ENCODE measurements at places on chromosomes 16 and 17. TPM values are rescaled to one million over a fixed set of nuclear protein-coding genes. Genes with fewer than 3 reads are reported as not detected.

RND2 gene
- 1.3 TPM for total RNA-seq

DNA sequence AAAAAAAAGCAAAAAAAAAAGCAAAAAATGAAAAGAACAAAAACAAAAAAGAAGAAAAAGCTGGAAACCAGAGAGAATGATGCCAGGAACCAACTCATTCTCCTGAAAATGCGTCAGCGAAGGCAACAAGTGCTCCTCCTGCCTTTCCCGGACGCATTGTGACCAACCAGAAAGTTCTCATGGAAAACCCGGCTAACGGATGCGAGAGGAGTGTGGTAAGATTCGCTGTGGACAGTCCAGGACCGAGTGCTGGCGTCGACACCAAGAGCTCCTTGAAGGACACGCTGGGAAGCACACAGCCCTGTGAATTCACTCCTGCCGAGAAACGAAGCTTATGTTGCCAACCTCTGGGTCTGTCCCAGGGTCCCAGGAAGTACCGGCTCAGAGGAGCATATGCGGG is 43.4 kb downstream of the METRNL start:
- DNase-seq = no peak

GRCh38 chr17:79830763-79831264 is 8.4 kb downstream of the CBX4 start:
- no peak for DNase-seq

DNA sequence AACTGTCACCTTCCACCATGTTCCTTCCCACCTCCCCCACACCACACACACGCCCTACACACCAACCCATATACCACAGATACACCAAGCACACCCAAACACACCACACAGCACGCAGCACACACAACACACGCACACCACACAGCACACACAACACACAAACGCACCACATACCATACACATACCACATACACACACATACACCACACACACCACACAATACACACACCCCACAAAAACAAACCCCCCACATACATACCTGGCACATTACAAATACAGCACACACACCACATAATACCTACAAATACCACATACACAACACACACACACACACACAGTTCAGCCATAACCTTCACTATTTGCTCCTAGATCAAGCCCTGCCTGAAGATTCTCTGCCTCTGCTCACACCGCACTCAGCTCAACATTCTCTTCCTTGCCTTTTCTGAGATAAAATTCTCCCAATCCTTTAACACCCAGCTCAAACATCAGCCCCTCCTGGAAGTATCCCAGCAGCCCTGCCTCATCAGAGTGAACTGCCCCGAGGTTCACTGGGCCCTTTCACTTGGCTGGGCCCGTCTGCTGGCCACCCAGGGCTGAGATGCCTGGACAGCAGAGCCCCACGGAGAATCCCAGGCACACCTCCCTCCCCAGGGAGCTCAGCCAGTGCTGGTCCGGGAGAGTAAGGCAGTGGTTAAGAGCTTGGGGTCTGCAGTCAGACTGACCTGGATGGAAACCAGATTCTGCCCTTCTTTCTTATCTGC is 31.9 kb upstream of the CPNE2 start:
- DNase-seq = no peak

DNA sequence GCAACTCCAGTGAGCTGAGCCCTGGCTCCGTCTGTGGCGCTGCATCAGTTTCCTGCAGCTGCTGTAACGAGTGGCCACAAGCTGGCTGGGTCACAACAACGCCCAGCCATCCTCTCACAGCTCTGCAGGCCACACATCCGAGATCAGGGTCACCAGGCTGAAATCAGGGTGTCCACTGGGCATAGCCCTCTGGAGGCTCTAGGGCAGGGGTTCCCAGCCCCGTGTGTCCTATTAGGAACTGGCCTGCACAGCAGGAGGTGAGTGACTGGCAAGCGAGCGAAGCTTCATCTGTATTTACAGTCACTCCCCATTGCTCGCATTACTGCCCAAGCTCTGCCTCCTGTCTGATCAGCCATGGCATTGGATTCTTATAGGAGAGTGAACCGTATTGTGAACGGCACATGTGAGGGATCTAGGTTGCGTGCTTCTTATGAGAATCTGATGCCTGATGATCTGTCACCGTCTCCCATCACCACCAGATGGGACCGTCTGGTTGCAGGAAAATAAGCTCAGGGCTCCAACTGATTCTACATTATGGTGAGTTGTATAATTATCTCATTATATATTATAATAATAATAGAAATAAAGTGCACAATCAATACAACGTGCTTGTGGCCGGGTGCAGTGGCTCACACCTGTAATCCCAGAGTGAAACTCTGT is 176.5 kb downstream of the SEC14L1 start:
- no peak for DNase-seq

DNA sequence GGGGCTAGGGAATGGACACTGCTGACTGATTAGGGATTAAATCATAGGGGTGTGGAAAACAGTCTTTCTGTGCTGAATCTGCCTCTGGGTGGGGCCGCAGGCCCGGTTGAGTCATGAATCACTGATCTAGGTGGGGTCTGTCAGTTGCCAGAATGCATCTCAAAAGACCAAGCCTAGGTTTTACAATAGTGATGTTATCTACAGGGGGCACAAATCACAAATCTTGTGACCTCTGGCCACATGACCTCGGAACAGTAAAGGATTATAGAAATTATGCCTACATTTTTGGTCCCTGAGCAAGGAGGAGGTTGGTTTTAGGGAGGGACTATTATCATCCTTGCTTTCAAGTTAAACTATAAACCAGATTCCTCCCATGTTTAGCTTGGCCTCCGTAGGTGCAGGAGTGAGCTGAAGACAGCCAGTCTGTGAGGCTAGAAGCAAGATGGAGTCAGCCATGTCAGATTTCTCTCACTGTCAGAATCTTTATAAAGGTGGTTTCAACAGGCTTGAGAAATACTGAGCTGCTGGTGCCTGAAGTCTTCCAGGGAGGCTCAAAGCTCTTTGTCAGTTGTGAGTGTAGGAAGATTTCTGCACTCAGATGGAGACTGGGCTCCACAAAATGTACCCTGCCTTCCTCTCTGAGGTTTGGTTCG is 12.9 kb downstream of the GNGT2 start:
- no peak for DNase-seq

GRCh38 chr17:76139801-76140660 is 1.0 kb downstream of the FOXJ1 start:
- no peak for DNase-seq

DNA sequence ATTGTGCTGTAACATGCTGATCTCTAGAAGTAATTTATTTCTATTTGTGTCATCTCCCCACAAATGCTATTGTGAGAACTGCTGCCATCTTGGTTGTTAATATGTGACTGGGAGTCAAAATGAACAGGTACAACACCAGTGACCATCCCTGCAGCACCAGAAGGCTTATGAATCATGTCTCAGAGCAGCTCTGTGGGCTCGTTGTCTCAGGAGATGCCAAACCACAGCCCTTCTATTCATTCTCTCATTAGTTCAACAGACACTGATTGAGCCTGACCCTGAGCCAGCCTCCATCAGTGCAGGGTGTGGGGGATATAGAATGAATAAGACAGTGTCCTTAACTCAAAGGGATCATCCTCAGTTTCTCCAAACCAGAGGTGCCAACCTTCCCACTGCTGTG is 92.5 kb downstream of the UTP18 start:
- DNase-seq = no peak

SCNN1G gene
- total RNA-seq = not detected

- peak; percentile 21 for DNase-seq
Observed at GRCh38 chr16:86886651-86887050, 308.3 kb downstream of the FOXL1 start.

DNA sequence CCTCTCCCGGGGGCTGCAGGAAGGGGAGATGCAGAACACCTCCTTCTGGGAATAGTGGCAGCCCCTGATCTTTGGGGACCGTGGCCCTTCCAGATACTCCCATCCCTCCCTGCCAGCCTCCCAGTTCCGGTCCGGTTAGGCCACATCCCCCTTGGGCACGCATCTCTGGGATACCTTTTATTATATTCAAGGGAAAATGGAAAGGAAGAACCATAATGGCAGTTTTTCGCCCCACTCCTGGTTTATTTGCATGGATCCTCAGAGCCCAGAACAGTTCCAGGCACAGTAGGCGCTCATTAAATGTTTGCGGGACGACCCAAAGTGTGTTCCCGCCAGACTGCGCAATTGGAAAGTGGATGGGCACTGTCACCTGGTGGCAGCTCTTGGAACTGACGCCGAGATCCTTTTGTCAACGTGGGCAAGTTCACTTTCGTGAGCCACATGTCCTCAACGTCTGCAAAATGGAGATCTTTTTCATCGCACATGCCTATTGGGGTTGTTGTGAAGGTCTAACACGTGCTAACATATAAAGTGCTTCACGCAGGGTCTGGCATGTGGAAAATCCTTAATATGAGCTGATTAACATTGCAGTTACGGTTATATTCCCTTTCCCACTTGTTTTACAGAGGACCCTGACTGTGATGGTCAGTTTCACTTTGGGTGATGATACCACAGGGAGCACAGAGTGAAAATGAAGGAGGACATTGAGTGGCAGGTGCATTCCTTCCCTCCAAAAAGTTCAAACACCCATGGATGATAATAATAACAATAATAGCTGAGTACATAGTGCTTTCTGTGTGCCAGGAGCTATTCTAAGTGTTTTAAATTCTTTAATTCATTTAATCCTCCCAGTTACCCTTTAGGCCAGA is 1.7 kb upstream of the GPRC5B start:
- DNase-seq = peak; percentile 81

DNA sequence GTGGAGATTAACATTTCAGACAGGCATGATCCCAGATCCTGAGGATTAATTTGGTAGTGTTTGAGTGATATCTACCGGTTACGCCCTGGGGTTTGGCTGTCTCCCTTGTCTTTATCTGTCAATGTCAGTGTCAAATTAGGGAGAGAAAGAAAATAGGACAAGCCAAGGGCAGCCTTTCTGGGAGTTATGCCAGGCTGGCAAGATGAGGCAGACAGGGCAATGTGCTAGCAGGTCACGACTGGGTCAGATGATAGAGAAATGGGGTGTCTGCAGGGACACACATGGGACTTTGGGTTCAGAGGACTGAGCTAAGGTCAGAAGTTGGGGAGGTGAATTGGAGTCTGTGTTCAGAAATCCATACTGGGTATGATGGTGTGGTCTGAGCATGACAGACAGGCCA is 27.4 kb upstream of the LYRM9 start:
- DNase-seq = no peak

CRLF3 gene
- total RNA-seq = 22.5 TPM

DNA sequence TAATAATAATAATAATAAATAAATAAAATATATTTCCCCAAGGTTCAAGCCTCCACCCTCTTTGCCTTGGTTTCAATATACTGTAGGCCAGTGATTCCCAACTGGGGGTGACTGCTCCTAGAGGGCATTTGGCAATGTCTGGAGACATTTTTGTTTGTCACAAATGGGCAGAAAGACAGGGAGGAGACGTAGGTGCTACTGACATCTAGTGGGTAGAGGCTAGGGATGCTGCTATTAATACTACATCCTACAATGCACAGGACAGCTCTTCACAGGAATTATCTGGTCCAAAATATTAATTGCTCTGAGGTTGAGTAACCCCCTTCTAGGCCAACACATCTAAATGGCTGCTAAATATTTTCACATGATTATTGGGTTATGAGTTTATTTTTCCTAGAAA is 12.8 kb upstream of the PRR14 start:
- peak; percentile 53 for DNase-seq

GRCh38 chr16:78251115-78251514 is 151.7 kb downstream of the WWOX start:
- DNase-seq = no peak

DNA sequence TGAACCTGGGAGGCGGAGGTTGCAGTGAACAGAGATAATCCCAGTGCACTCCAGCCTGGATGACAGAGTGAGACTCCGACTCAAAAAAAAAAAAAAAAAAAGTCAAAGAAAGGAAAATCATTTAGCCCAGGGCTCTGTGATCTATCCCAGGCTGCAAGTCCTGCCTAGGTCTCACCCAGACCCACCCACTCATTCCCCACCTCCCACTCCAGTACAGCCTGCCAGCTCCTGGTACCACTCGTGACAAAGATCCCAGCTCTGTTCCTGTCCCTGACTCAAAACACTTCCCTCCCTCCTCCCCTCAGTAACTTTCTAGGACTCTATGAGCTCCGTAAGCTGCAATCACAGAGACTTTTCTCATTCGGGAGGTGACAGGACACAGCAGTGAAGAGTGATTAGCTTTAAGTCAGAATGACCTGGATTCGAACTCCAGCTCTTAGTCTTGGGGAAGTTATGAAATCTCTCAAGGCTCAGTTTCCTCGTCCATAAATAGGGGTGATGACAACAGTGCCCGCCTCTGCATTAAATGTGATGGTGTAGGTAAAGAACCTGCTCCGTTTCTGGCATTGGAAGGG is 28.0 kb upstream of the MRPS23 start:
- no peak for DNase-seq

GRCh38 chr16:87877942-87878507 is 8.7 kb upstream of the SLC7A5 start:
- DNase-seq = no peak

GRCh38 chr17:38559051-38559879 is 46.5 kb downstream of the SRCIN1 start:
- peak; percentile 67 for DNase-seq

DNA sequence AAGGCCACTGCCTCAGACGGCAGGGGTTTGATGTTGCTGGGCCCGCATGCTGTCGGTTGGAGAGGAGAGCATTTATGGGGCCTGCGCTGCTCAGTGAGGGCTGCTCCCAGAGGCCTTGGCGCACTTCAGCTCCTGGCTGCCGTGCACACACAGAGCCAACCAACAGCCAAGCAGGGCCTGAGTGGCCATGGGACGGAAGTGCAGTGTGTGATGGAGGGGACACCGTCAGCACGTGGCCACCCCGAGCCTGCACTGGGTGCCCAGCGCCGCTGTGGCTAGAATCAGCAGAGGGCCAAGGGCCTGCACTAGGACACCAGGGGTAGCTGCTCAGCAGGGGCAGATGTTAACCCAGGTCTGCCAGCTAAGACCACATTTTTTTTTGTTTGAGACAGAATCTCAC is 21.8 kb downstream of the KLHL36 start:
- DNase-seq = no peak

DNA sequence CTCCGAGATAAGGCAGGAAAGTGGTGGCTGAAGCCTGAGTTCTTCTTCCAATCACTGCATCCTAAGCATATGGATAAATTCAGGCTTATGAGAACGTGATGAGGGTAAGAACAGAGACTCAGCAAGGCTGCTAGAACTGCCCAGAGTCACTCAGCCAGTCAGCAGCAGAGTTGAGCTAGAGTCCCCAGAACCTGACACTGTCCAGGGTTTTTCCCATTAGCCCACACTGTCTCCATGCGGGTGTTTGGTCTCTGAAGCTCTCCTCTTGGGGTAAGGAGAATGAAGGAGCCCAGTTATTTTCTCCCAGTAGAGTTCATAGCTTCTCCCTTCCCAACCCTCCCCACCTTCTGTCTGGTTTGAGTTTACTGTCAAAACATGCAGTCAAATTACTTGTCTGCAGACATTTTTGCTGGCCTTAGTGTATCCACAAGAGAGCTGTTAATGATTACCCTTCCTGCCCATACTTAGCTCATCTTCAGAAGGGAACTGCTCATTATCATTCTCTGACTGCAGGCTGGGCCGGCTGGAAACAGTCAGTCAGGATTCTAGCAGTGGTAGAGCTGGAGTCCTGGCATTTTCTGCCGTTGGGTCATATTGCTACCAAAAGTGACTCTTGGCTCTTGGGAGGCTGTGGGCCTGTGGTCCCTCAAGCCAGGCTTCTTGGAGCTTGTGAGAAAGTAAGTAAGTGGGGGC is 460.0 kb downstream of the HS3ST3B1 start:
- DNase-seq = no peak
